ENCODE measurements at places on chromosomes 12 and 14.

DNA sequence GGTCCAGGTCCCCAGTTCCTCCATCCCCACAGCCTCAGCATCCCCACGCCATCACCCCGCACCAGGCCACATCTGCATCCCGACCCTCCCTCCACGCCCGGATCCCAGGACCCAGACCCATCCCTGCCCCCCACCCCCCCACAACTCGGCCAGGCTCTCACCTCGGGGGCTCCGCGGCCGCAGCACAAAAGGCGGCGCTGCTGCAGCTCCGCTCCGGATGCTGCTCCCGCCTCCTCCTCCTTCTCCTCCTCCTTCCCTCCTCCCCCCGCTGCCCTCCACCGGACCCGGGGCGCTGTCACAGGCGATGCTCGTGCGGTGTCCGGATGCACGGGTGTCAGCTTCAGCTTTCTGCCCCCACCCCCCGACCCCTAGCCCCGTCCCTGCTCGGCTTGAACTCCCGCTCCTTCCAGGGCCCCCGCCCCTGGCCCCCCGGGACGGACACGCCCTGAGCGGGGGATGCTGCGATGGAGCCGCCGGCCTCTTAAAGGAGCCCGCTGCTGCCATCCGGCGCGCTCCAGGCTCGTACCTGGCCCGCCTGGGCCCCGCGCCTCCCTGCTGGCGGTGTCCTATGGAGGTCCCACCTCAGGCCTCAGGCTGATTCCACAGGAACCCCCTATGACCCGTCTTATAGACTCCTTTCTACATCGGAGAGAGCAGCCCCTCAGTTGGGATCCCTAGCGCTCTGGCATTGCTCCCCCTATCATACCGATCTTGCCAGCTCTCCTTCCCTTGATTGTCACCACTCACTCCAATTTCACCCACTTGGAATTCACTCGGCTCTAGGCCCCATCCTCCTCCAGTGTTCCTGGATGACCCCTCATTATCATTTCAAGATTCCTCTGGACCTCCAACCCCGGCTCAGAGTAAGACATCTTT is at the start of gene MAP3K12:
Gene MAP3K12 (minus strand): TSS at position 193 of the 876 bp plus-strand sequence. CDS start 12,067 bp downstream, outside the sequence.
- H3K27me3 ChIP-seq = no peaks in the 10 kb centered on the region
- peak within 1 kb of the TSS; percentile 98 for H3K27ac ChIP-seq
- no peaks in the 10 kb centered on the region for H3K36me3 ChIP-seq
- H3K4me1 ChIP-seq = peaks cover 33% of the 10 kb centered on the region
- peak; percentile 75 for DNase-seq

GRCh38 chr14:72172597-72172996 is 240.4 kb downstream of the RGS6 start:
- H3K27ac ChIP-seq = no peak overlapping the region
- no peak overlapping the region for H3K4me3 ChIP-seq
- H3K4me1 ChIP-seq = no peaks in the 10 kb centered on the region
- H3K36me3 ChIP-seq = no peaks in the 10 kb centered on the region
- H3K27me3 ChIP-seq = no peaks in the 10 kb centered on the region
- DNase-seq = no peak

DNA sequence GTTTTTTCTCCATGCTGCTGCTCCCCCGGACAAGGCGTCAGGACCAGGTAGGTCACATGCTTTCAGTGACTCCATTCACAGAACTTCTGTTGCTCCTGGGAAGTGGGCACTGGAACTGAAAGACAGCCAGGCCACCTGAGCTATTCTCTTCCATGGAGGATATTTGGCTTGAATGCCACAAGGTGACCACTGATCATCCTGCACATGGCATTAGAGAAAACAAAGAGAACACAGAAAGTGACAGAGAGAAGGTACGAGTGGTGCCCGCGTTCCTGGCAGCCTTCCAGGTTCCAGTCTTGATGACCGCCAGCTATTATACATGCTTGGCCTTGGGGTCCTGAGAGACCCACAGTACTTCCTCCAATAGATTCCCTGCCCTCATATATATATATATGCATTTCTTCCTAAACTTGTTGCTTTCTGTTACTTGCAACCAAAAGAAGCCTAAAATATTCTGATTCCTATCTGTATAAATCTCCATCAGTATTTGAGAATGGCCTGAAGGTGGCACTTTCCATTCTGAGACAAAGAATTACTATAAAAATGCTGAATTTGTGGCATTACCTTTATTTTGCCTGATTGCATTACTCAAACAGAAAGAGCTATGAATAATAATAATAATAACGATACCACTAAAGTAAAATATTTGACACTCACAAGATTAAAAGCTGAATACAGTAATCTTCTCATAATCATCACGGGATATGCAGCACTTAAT is 174.9 kb downstream of the FOXN3 start:
- no peak overlapping the region for H3K4me3 ChIP-seq
- H3K4me1 ChIP-seq = peaks cover 4% of the 10 kb centered on the region
- H3K27me3 ChIP-seq = no peaks in the 10 kb centered on the region
- H3K27ac ChIP-seq = no peak overlapping the region
- H3K36me3 ChIP-seq = no peaks in the 10 kb centered on the region
- DNase-seq = no peak

DNA sequence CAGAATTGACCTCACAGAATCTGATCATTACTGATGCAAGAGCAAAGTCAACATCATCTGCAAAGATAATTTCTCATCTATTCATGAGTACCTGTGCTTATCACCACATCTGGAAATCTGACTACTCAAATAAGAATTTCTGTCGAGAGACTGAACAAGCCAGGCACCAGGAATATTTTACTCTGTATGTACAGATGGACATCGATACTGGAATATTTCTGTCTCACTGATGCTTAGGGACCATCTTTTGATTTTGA is 105.2 kb downstream of the BICD1 start:
- H3K36me3 ChIP-seq = no peaks in the 10 kb centered on the region
- DNase-seq = no peak
- H3K27me3 ChIP-seq = no peaks in the 10 kb centered on the region
- no peak overlapping the region for H3K27ac ChIP-seq
- H3K4me3 ChIP-seq = no peak overlapping the region

GRCh38 chr14:93804654-93805053 is 16.4 kb upstream of the PRIMA1 start:
- no peaks in the 10 kb centered on the region for H3K36me3 ChIP-seq
- no peaks in the 10 kb centered on the region for H3K27me3 ChIP-seq
- no peak for DNase-seq

DNA sequence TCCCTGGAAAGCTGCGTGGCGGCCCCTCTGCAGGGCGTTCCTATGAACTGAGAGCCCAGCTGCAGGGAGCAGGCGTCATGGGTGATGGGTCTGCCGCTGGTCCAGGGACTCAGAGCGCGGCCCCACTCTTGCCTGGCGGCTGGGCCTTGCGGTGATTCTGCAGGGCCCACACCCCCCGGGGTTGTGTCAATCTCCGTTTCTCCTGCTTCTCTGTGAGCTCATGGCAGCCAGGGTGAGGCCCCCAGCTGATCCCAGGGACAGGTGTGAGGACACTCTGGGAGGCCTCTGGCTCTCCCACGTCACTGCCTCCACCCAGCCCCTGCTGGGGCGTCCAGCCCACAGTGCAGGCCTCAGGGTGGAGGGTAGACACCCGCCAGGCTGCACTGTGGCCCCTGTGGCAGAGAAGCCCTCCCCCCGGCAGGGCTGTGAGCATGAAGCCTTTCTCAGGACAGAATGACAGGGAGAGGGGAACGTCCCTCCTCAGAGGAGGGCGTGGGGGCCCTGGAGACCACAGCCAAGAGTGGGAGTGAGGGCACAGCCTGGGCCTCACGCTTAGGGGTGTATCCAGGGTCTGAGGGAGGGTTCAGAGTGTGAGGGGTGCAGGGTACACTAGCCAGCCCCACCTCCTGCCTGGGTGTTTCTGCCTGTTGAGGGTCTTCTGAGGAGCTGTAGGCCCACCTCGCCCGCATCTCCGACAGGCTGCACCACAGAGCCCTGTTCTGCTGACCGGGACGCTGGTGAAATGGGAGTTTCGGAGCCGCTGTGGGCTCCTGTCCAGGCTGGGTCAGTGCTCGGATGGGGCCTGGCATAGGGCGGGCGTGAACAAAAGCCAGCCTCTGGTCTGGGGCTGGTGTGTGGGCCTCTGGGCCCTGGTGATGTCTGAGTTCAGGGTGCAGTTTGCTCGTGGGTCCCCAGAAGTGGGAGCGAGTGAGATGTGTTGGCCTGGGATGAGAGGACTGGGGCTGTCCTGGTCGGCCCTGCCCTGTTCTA is 26.7 kb upstream of the CRIP2 start:
- no peak overlapping the region for H3K27ac ChIP-seq
- no peaks in the 10 kb centered on the region for H3K36me3 ChIP-seq
- H3K27me3 ChIP-seq = no peaks in the 10 kb centered on the region
- no peak overlapping the region for H3K4me3 ChIP-seq
- no peaks in the 10 kb centered on the region for H3K4me1 ChIP-seq
- no peak for DNase-seq

DNA sequence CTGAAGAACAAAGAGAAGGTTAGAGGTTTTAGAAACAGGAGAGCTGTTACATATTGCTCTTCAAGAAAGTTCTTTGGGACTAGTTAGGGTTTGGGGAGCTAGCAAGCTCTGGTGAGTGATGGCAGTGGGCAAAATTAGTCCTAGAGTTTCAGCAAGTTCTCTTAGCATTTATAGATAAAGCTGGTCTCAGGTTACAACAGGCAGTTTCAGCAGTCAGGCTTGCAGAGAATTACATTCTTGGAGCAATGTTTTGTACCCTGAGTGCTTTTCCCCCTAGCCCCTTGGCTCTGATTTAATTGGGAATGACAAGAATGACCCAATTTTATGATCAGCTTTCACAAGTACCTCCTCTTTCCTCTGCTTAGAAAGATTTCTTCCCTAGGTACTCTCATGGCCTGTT is 21.4 kb upstream of the EID3 start:
- no peak for DNase-seq
- no peaks in the 10 kb centered on the region for H3K27me3 ChIP-seq
- H3K4me3 ChIP-seq = no peak overlapping the region
- H3K4me1 ChIP-seq = peaks cover 11% of the 10 kb centered on the region

- H3K4me3 ChIP-seq = no peak overlapping the region
- no peak for DNase-seq
Measured at GRCh38 chr12:81083906-81084513, 6.1 kb downstream of the ACSS3 start.

GRCh38 chr14:77618381-77618970 is 2.0 kb upstream of the SPTLC2 start:
- H3K4me3 ChIP-seq = no peak overlapping the region
- no peaks in the 10 kb centered on the region for H3K36me3 ChIP-seq
- no peak overlapping the region for H3K27ac ChIP-seq
- no peak for DNase-seq
- no peaks in the 10 kb centered on the region for H3K4me1 ChIP-seq
- no peaks in the 10 kb centered on the region for H3K27me3 ChIP-seq
